ENCODE measurements at places on chromosomes 5 and 9. TPM values are rescaled to one million over a fixed set of nuclear protein-coding genes. Genes with fewer than 3 reads are reported as not detected.

Gene GOLM1
- total RNA-seq, result 123 TPM

Gene TAF9
- 75.0 TPM for total RNA-seq

Gene SLC45A2
- total RNA-seq, result under 0.01 TPM

Gene CHSY3
- total RNA-seq, result 5.5 TPM

Gene PCDHA5
- 0.11 TPM for total RNA-seq

Gene SRD5A1
- 13.6 TPM for total RNA-seq

Gene NRARP
- total RNA-seq, result 0.12 TPM

Gene NPR3
- total RNA-seq, result 17.8 TPM

Gene C7
- total RNA-seq, result 0.12 TPM

Gene PRR16
- 5.9 TPM for total RNA-seq

Gene TXNDC8
- not detected for total RNA-seq

Gene PITX1
- 1.5 TPM for total RNA-seq

Gene SEMA6A
- 0.12 TPM for total RNA-seq

Gene PCDHA13
- under 0.01 TPM for total RNA-seq

Gene SHB
- total RNA-seq, result 12.9 TPM

Gene SLC22A4
- total RNA-seq, result 1.1 TPM

Gene CCL27
- not detected for total RNA-seq

All from uterine smooth muscle cell (primary cell).